OCI-M1 (cell line): ENCODE measurements at places on chromosomes 5 and 9.

GRCh38 chr5:151108566-151108965, 27.7 kb upstream of the TNIP1 start:
- no peak for DNase-seq

DNA sequence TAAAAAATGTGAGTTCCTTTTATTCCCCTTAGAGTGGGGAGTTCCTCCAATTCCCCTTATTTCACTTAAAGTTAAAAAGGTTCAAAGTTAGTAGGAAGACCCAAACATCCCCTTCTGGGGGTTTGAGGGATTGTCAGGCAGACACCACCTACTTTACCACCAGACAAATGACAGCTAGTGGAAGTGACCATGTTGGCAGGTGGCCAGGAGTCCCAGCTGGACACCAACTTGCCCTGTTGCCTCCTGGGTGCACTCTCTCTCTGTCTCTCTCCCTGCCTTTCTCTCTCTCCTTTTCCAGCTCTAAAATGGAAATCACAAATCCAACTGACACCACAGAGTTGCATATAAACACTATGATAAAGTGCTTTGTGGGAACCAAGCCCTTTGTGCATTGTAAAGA, 307.7 kb upstream of the TLE4 start:
- no peak for DNase-seq

GRCh38 chr5:127863161-127863560, 160.0 kb downstream of the CCDC192 start:
- DNase-seq: no peak

DNA sequence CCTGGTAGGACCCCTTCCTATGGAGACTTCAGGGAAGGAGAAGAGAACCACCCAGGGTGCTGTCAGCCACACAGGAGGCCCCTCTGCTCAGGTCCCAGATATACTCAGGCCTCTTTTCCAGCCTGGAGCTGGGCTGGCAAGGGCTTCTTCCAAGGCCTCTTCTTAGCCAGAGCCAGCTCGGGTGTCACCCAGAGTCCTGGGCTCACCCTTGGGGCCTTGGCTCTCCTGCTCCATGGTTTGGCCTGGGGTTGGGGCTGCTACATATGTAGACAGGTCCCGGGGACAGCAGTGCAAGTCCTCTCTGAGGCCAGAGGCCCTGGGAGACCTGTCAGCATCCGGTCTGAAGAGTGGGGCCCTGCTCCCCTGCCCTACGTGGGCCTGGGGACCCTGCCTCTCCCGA, 22.8 kb downstream of the PAEP start:
- no peak for DNase-seq

GRCh38 chr5:60842871-60843385, 1.1 kb downstream of the ELOVL7 start:
- DNase-seq: no peak

DNA sequence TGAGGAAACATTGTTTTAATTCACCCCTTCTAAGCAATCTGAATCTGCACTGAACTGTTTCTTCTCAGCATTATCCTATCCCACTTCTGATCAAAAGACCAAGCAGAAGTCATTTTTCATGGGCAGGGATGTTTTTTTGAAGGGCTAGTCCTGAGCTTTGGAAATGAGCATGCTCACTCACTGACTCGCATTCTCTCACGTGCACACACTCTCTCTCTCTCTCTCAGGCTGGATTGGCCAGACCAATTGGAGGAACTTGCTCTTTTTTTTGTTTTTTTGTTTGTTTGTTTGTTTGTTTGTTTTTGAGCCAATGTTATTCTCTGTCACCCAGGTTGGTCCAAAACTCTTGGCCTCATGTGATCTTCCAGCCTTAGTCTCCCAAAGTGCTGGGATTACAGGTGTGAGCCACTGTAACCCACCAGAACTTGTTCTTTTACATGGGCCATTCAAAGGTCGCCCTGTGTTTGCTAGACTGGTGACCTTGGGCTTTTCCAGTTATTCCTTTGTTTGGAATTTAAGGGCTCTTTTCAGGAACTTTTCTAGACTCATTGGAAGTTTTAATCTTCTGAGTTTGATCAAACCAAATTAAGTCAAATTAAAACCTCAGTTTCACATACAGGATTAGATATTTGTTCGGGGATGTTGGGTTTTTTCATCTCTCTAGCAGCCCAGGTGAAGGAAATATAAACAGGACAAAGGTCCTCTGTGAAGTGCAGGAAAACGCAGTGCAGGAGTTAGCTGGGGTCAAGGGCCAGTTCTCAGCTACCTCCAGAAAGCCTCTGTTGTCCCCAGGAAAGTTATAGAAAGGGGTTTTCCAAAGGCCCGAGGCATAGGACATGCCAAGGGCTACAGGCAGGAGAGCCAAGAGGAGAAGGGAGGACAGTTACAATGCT, 13.1 kb downstream of the FAXDC2 start:
- DNase-seq: no peak

DNA sequence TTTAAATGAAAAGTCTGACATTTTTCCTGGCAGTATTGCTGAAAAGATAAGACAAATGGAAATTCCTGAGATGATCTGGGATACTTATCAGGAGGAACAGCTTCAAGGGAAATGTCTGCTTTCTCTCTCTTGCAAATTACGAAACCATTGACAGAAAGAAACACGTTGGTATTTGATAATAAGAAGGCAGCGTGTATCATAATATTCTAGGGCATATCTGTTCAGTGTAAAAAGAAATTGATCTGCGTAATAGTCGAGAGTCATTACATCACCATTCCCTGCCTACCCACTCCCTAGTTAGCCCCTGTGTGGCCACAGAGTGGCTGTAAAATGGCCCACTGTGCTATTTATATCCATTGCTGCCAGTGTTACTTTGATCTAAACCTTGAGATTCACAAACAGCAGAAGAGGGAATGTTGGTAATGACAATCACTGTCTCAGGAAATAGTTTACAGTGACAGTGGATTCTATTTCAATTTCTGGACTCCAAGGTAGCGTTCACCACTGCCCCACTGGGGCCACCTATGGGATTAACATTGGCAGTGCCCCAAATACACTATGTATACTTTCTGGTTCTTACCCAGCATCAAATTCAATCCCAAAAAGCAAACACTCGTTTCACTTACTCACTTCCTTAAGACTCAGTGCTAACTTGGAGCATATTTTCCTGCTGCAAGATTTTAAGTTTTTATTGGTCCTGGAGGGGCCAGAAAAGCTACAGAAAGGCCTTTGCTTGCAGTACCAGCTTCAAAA, 133.4 kb upstream of the GAS1 start:
- DNase-seq: peak; percentile 2

DNA sequence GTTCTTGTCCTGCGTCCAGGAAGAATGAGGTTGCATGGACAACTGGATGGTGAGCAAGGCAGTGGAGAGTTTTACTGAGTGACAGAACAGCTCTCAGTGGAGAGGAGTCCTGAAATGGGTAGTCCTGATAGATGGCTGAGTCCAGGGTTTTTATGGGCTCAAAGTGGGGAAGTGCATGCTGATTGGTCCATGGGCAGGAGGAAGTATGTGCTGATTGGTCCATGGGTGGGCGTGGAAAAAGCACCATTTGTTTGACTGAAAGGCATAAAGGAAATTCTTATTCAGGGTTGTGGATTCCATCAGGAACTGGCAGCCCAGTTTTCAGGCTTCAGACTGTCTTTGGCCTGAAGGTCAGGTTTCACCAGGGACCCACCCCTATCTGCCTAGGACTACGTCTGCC, 10.6 kb downstream of the FSD1L start:
- DNase-seq: peak; percentile 45

DNA sequence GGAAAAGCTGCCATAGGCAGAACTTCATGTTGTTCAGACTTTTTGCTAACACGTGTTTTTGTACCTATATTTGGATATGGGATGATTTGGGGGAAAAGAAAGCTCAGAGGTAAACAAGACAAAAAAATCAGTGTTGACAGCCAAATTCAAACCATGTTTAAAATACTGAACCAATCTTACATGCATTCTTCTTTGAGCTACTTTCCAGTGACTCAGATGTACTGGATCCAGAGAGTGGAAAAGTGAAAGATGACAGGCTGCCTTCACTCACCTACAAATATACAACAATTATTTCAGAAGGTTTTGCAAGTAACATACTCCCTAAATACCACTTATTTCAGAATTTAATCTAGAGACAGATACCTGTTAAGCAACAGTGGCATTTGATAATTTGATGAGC, 165.7 kb downstream of the MPDZ start:
- DNase-seq: no peak

DNA sequence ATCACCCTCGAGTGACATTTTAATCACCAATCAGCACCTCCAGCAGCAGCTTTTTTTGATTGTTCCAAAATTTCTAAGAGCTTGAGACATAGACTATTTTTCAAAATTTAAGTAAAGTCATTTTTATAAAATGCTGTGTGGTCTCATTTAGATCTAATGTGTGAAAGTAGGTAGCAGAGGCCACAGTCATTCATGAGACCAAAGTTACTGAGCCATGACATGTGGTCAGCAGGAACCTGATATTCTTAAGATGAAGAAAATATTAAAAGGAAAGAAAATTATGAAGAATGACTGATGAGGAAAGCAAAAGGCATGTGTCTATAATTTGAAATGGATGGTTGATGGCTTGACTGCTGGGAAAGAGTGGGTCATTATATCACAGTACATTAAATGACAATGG, 7.2 kb downstream of the FREM1 start:
- no peak for DNase-seq

DNA sequence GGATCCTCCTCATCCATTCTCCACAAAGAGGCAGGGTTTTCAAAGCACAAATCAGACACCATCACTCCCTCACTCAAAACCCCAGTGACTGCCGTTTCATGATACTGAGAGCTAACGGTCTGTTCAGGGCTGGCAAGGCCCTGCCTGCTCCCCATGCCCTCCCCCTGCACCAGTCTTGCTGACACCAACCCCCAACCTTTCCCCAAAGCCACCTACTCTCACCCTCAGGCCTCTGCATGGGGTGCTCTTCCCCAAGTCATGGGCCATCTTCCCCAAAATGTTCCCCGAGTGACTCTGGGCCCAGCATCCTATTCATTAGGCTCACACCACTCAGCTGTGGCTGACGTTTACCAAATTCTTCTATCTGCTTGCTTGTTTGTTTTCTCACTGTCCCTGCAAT, 21.7 kb upstream of the OLFM1 start:
- no peak for DNase-seq
